Stimulated activated CD4-positive, alpha-beta T cell treated with anti-CD3 and anti-CD28 coated beads, Interleukin-1b, Interleukin-23, amount 100 ng/mL, for 48 hours (primary cell): ENCODE measurements at places on chromosomes 3 and 15.

- no peak for DNase-seq
These were observed 297.3 kb downstream of the MECOM start for GRCh38 chr3:169365993-169366915.

DNA sequence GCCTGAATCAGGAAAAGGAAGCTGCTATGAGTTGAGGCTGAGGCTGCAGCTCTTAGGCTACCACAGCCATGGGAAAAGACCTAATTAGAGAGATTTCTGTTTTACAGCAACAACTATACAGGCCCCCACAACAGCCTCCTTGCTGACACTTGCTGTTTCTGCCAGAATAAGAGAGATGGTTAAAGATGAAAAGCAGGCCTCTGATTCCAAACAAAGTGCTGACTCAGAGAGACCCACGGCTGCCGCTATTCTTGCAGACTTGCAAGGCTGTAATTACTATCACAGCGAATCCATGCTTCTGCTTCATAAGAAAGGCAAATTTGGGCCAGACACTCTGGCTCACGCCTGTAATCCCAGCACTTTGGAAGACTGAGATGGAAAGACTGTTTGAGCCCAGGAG is 41.8 kb downstream of the MCF2L2 start:
- DNase-seq, result no peak

DNA sequence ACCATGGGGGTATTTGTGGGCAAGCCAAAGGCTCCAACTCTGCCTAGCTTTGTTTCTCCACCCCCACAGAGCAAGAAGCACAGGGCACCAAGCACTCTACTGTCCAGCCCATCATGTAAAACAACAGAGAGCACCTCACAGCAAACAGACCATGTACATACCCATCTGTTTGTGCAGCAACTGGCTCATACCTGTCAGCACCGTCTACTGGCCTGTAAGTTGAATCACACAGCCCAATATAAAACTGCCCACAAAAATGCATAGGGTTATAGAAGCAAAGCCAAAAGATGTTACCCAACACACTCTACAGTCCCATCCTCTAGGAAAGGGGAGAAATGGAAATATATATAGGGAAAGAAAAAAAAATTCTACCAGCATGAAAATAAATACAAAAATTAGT is 139.7 kb upstream of the CPNE4 start:
- DNase-seq, result no peak

DNA sequence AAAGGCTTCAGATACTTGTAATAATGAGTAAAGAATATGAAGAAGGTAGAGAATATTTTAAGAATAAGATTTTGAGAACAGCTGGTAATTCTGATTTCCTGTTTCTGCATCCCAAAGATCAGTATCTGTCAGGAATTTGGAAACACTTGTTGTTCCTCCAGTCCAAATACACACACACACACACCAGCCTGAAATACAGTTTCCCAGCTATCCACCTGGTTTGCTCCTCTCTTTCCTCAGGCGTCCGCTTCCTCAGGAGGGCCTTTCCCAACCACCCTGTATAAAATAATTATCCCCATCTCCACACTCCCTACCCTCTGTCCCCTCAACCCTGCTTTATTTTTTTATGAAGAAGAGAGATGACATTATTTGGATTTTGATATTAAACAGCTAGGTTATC is 2.0 kb upstream of the FSIP1 start:
- DNase-seq, result no peak

GRCh38 chr15:66462627-66463026 is 34.9 kb downstream of the SNAPC5 start:
- no peak for DNase-seq

GRCh38 chr3:99049164-99049563 is 147.7 kb upstream of the DCBLD2 start:
- no peak for DNase-seq

DNA sequence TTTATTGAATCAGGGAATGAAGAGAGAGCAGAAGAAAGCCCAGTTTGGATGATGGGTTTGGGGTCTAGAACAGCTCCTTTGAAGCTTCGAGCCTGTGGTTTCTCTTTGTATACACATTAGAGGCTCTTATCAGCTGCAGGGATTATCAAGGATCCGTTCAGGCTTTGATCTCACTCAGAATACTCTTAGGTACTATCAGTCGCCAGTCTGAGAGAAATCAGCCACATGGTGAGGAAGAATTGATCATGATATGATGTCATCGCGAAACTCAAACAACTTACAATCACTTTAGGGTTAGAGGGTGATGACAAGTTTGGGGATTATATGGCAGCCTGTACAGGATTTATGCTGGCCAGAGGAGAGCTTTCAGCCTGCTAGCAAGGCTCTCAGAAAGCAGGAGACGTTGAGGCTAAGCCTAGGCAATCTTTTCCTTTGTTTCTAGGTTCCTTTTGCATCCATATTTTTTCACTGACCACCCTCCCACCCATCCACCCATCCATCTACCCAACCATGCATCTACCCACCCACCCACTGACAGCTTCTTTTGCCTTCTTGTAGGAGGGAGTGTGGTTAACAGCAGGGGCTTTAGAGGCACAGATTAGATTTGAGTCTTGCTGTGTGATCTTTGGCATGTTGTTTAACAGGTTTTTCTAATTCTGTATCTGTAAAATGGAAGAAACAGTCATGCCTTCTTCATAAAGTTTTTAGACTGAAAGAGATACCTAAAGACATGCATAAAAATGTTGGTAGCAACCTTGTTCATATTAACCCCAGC is 330.4 kb upstream of the LRRFIP2 start:
- DNase-seq, result no peak

- no peak for DNase-seq
These were observed 10.3 kb upstream of the CDV3 start for GRCh38 chr3:133563186-133563591.

DNA sequence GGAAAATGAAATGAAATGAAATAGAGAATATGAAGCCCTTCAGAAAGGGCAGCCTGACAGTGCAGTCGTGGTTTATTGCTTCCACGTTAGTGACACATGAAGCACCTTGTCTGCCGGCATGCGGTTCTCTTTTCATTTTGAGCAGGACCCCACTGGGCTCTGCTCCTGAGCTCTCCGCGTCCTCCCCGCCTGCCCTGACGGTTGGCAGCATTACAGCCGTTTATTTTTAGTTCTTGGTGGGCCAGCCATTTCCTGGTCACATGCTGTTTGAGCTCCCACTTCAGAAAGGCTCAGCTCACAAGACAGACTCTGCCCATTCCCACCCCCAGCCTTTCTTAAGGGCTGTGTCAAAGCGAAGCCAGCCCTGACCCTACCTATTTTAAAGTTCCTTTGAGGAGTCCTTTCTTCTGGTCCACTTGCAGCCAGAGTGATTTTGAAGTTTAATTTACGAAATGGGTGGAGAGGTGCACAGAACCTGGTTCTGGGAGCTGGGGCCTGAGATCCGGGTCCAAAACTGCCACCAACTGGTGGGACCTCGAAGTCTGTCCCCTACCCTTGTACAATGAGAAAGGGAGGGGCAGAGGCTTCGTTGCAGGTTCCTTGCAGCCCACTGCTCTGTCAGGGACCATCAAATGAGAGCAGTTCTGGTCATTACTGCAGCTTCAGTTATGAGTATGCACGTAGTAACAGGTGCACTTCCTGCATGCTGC is 60.1 kb downstream of the MGLL start:
- no peak for DNase-seq

DNA sequence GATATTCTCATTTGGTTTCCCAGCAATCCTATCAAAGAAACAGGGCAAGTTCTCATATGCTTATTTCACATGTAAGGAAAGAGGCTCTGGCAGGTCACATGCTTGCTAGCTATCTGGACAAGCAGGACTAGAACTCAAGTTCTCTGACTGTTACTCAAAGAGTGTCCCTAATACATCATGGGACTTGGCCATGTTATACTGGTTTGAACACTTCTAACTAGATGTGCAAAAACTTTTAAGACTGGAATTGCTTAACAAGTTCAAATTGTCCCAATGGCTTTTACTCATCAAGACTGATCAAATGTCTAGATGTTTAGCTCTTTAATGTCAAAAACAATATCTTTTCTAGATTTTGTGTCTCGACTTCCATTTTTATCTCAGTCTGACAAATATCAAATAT is 6.8 kb downstream of the GATM start:
- no peak for DNase-seq

GRCh38 chr3:196063456-196063855 is 18.4 kb downstream of the TFRC start:
- no peak for DNase-seq

GRCh38 chr3:177498037-177498857 is 301.0 kb upstream of the TBL1XR1 start:
- no peak for DNase-seq

DNA sequence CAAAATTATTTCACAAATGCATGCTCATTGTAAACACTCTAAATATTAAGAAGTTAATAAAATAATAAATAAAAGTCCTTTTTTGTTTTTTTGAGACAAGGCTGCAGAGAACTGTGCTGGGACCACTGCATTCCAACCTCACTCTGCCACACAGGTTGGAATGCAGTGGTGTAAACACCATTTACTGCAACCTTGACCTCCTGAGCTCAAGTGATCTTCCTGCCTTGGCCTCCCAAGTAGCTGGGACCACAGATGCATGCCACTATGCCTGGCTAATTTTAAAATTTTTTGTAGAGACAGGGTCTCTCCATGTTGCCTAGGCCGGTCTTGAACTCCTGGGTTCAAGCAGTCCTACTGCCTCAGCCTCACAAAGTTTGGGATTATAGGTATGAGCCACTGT is 578.4 kb downstream of the ZIC1 start:
- DNase-seq, result no peak

- DNase-seq, result no peak
These were observed 15.5 kb downstream of the CASR start for GRCh38 chr3:122198966-122199365.

DNA sequence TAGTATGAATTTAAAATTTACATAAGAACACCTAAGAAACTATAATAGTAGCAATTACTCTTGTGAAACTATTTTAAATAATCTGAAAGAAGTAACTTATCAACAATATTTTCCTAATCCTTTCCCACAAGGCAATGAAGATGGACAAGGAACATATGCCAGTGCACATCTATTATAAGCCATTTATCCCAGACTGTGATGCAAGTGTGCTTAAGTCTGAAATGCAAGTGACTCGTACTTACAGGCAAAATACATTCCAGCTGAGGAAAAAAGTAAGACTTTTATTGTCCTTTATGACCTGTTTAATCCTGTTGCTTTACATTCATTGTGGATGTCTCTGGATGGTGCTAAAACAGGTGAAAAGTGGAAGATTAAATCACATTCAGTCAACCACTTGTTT is 709.4 kb downstream of the ZNF385D start:
- no peak for DNase-seq

GRCh38 chr3:40637906-40638305 is 113.1 kb downstream of the ZNF621 start:
- no peak for DNase-seq

DNA sequence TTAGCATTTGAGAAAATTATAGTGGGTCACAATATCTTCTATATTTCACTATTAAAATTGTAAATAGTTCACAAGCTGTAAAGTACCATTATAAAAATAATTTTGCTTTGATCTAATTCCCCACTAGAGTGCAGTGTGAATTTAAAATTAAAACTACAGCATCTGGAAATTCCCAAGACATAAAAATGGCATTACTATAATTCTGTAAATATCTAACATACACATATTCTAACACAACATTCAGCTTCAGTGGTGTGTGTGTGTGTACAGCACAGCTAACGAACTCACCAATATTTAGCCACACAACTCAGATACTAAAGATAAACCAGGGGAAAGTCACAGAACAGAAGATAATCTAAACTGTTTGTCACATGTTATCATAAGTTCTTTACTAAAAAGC is 424.9 kb upstream of the ZNF385D start:
- DNase-seq, result no peak

DNA sequence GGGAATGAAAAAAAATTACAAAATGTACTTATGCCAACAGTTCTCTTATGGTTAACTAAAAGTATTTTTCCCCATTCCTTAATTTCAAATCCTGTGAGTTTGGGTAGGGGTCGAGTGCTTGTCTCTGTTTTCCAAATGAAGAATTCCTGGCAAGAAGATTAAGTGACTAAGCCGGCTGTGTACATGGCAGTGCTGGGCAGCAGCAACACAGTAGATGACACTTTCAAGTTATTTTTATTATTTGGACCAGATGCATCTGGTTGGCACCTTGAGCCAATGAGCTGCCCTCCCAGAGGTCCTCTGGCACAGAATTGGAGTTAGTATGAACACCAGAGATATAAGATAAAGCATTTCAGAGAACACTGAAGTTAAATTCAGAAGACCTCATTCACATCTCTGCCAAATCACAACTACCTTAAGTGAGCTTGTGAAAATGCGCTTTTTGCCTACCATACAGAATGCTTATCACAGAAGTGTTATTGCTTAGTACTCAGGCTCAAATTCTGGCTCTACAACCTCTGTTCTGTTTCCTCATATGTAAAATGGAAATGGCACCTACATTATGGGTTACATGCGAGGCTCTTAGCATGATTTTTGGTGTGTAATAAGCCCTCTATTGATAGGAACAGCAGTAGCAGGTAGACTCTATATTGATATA is 256.9 kb downstream of the UBE2E2 start:
- no peak for DNase-seq

DNA sequence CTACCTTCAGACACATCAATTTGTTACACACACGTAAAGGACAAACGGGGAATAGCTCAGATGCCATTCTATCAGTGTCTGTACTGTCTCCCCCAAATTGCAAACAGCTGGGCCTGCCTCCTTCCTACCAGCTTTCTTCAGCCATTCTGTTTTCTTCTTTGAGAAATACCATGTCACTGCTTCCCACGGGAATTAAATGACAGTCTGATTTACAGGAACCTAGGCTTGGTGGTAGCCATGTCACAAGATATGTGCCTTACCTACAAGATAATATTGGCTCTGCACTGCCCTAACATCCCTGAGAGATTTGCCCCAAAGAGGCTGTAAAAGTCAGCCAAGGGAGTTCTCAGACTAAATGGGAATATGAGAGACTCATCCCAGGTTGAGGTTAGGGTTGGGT is 308.3 kb downstream of the LRTM1 start:
- DNase-seq, result no peak

- no peak for DNase-seq
These were observed 97.1 kb upstream of the ATP10A start for GRCh38 chr15:25960273-25960672.

DNA sequence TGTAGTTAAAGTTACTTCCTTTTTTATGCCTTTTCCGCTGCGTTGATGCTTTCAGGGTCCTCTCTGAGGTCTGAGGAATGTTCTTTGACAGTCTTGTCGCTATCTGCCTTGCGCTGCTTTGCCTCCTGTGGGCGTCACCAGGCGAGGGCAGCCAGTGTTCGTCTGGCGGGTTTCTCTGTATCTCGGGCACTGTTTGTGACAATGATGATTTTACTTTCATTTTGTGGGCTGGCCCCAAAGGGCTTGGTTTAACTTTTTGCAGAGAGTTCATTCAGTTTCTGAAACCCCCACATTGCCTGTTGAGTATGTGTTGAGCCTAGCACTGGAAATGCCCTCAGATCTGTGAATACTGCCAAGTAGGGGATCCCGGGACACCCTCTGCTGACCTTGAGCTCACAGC is 24.6 kb upstream of the SACM1L start:
- peak; percentile 73 for DNase-seq

GRCh38 chr3:192902549-192902948 is 15.1 kb downstream of the MB21D2 start:
- DNase-seq, result no peak

- no peak for DNase-seq
These were observed 76.3 kb upstream of the FAM98B start for GRCh38 chr15:38377636-38378035.
